Suprapubic skin (tissue), 4 donors: ENCODE measurements at places on chromosomes 3 and 15.

GRCh38 chr15:72178976-72179585, 18.5 kb downstream of the GRAMD2A start:
- H3K4me1 ChIP-seq = peaks cover 34% of the 10 kb centered on the region
- DNase-seq = no peak
- no peak overlapping the region for H3K4me3 ChIP-seq

- H3K27ac ChIP-seq = no peak overlapping the region
- H3K36me3 ChIP-seq = no peaks in the 10 kb centered on the region
Observed at GRCh38 chr3:101946906-101947305, 97.6 kb downstream of the NFKBIZ start.

DNA sequence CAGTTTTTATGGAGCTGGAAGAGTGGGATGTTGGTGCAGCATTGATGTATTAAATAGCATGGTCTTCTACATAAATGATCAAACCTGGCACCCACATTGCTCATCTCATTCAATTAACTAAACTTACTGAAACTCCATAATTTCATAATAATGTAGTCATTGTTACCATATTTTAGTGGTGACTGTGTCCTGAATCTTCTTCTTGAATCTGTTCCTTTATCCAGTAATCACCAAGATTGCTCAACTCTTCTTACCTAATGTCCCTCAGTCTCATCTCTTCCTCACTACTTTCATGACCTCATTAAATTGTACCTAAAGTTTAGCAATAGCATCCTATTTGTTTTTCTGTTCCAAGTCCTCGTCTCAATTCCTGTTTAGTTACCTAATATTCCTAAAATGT, 69.8 kb downstream of the FGF7 start:
- no peaks in the 10 kb centered on the region for H3K27me3 ChIP-seq
- no peaks in the 10 kb centered on the region for H3K36me3 ChIP-seq
- no peaks in the 10 kb centered on the region for H3K4me1 ChIP-seq
- no peak for DNase-seq
- H3K4me3 ChIP-seq = no peak overlapping the region

DNA sequence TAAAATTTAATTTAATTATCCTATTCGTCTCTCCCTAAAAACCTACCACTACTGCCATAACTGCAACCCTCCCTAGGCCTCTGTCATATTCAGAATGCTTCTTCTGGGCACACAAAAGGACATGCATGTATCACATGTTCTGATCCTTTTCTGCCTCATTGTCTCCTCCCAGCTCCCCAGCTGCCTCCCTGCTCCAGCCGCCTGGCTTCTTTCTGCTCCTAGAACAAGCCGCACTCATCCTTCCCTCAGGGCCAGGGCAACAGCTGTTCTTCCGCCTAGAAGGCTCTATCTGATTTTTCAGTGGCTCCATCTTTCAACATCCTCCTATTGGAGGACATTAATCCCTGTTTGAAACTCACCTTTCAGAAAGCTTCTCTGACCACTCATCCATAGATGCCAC, 38.6 kb downstream of the TMED3 start:
- no peak overlapping the region for H3K4me3 ChIP-seq
- no peak overlapping the region for H3K27ac ChIP-seq
- DNase-seq = no peak
- H3K27me3 ChIP-seq = no peaks in the 10 kb centered on the region
- H3K36me3 ChIP-seq = no peaks in the 10 kb centered on the region

GRCh38 chr3:86147119-86147518, 843.8 kb downstream of the VGLL3 start:
- H3K36me3 ChIP-seq = no peaks in the 10 kb centered on the region
- H3K27ac ChIP-seq = no peak overlapping the region
- no peaks in the 10 kb centered on the region for H3K4me1 ChIP-seq
- no peak overlapping the region for H3K4me3 ChIP-seq
- no peaks in the 10 kb centered on the region for H3K27me3 ChIP-seq

DNA sequence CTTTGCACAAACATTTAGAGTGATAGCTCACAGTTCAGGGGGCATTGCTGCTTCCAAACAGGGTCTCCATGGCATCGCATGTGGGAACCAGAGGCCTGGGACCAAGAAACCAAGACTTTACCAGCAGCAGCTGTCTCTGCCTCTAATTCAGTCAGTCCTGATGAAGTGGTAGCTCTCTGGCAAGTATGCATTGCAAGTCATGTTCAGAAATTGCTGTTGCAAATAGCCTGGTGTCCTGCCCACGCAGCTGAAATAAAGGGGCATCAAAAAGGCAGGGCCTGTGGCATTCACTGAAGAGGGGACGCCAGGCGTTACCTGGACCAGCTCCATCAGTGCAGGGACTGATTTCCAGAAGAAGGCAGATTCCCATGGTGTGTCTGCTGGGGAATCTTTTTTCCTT, 121.3 kb downstream of the CD47 start:
- peaks cover 7% of the 10 kb centered on the region for H3K4me1 ChIP-seq
- no peak for DNase-seq
- H3K4me3 ChIP-seq = no peak overlapping the region
- H3K36me3 ChIP-seq = no peaks in the 10 kb centered on the region
- H3K27me3 ChIP-seq = no peaks in the 10 kb centered on the region
- no peak overlapping the region for H3K27ac ChIP-seq

DNA sequence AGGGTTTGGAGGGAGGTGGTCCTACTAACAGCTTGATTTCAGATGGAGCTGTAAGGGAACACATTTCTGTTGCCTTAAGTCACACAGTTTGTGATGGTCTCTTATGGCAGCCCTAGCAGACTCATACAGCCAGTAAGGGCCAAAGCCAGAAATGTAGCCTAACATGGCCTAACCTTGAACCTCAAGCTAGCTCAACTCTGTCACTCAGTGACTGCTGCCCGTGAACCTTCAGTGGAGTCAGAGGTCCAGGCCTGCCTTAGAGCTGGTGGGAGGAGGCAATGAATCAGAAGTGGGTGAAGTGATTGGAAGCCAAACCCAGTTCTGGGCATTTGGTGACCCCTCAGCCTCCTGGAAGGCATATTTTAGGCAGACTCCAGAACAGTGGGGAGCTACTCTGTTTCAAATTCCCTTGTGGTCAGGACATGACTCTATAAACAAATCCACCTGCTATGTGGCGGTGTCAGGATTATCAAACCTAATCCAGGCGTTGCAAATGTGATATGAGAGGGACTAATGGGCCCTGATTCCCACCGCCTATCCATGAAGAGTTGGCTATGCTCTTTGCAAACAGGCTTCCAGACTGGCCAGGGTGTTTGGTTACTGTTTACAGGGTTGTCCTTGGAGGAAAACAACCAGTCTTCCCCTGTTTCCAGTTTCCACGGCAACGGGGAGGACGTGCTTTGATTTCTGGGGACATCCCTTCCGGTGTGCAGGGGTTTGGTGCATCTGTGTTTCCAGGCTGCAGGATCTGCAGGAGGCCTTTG, 105.9 kb upstream of the AGBL1 start:
- no peaks in the 10 kb centered on the region for H3K4me1 ChIP-seq
- DNase-seq = no peak
- H3K27me3 ChIP-seq = no peaks in the 10 kb centered on the region
- H3K36me3 ChIP-seq = no peaks in the 10 kb centered on the region
- H3K4me3 ChIP-seq = no peak overlapping the region

- no peak for DNase-seq
- no peaks in the 10 kb centered on the region for H3K27me3 ChIP-seq
- no peak overlapping the region for H3K4me3 ChIP-seq
- no peaks in the 10 kb centered on the region for H3K36me3 ChIP-seq
- H3K4me1 ChIP-seq = no peaks in the 10 kb centered on the region
- no peak overlapping the region for H3K27ac ChIP-seq
Observed at GRCh38 chr3:144295613-144296012, 324.0 kb downstream of the DIPK2A start.

GRCh38 chr3:5458526-5458925, 271.0 kb downstream of the EDEM1 start:
- H3K4me1 ChIP-seq = no peaks in the 10 kb centered on the region
- H3K36me3 ChIP-seq = no peaks in the 10 kb centered on the region
- no peak overlapping the region for H3K4me3 ChIP-seq
- no peak for DNase-seq

GRCh38 chr3:183533412-183534132, 21.9 kb downstream of the KLHL6 start:
- H3K27ac ChIP-seq = no peak overlapping the region
- H3K4me1 ChIP-seq = no peaks in the 10 kb centered on the region
- no peak for DNase-seq
- H3K4me3 ChIP-seq = no peak overlapping the region

DNA sequence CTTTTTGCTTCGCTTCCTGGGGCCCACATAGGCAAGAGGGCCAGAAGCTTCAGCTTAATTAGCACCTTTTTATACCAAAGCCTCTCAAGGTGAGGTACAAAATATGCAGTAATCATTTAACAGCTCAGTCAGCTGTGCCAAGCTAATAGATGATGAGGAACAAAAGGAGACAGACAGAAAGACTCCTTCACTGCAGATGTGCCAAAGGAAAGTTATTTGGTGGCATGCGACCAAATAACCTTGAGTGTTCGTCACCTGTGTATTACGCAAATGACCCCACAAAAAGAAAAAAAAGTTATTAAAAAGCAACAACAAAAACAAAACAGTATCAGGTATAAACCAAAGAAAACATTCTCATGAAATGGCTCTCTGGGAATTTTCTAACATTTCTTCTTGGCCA, 325.8 kb upstream of the IGF1R start:
- no peak overlapping the region for H3K27ac ChIP-seq
- H3K27me3 ChIP-seq = peaks cover 6% of the 10 kb centered on the region
- no peak overlapping the region for H3K4me3 ChIP-seq
- H3K36me3 ChIP-seq = no peaks in the 10 kb centered on the region
- H3K4me1 ChIP-seq = peaks cover 5% of the 10 kb centered on the region
- DNase-seq = no peak

- H3K27ac ChIP-seq = peak overlapping the region; percentile 34
- no peaks in the 10 kb centered on the region for H3K36me3 ChIP-seq
- peaks cover 100% of the 10 kb centered on the region for H3K27me3 ChIP-seq
- peaks cover 46% of the 10 kb centered on the region for H3K4me1 ChIP-seq
- H3K4me3 ChIP-seq = peak overlapping the region; percentile 54
Observed at GRCh38 chr3:169662132-169662842, 1.2 kb downstream of the MECOM start.

DNA sequence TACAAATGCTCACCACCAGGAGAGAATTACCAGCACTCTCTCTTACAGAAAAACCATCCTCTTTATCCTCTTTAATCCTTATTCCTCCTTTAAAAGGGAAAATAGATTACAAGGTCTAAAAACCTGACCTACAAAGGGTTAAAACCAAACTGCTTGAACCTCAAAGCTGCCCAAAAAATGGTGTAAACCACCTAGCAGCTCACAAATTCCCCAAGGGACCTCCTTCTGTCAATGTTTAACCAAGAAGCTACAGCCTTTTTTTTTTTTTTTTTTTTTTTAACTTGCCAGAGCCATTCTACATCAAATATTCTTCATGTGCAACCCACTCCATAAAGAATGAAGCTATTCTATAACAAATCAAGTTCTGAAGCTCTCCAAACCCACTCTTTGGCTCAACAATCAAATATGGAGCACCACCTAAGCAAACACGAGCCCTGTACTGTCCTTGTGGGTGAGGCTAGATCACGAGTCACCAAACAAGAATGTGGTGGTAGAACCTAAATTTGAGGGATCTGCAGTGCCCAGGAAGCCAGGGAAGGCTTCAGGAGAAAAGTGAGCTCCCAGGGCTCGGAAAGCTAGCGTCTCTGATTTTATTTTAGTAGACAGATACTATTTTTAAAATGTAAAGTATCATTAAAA, 20.1 kb downstream of the OSBPL10 start:
- H3K4me1 ChIP-seq = peaks cover 37% of the 10 kb centered on the region
- no peaks in the 10 kb centered on the region for H3K36me3 ChIP-seq
- DNase-seq = no peak

DNA sequence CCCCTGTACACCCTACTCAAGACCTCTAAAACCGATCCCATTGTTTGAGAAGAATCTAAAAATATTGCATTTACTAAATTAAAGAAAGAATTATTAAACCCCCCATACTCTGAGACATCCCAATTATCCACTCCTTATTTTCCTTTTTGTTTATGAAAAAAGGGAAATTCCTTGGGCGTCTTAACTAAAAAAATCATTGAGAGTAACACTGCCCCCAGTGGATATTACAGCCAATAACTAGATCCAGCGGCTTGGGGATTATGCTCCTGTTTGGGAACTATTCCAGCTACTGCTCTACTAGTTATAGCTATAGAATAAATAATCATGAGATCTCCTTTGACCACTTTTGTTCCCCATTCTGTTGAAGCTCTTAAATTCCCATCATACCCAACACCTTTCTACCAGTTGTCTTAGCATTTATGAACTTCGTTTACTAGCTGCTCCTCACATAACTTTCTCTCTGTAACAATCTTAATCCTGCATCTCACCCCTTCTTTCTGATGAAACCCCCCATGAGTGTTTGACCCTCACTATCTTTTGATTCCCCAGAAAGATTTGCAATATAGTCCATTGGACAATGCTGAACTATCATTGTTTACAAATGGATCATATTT, 12.7 kb upstream of the CFAP91 start:
- H3K36me3 ChIP-seq = no peaks in the 10 kb centered on the region
- no peak for DNase-seq
- no peaks in the 10 kb centered on the region for H3K4me1 ChIP-seq
- no peak overlapping the region for H3K4me3 ChIP-seq
- H3K27me3 ChIP-seq = no peaks in the 10 kb centered on the region

- DNase-seq = no peak
- no peaks in the 10 kb centered on the region for H3K4me1 ChIP-seq
- H3K27ac ChIP-seq = no peak overlapping the region
- no peak overlapping the region for H3K4me3 ChIP-seq
- H3K27me3 ChIP-seq = no peaks in the 10 kb centered on the region
Observed at GRCh38 chr3:171494457-171495109, 34.4 kb upstream of the TNIK start.

GRCh38 chr15:94701281-94701985, 470.1 kb downstream of the MCTP2 start:
- H3K27me3 ChIP-seq = peaks cover 3% of the 10 kb centered on the region
- no peak overlapping the region for H3K4me3 ChIP-seq
- H3K4me1 ChIP-seq = peaks cover 13% of the 10 kb centered on the region
- no peaks in the 10 kb centered on the region for H3K36me3 ChIP-seq
- H3K27ac ChIP-seq = no peak overlapping the region

- no peak overlapping the region for H3K4me3 ChIP-seq
- no peaks in the 10 kb centered on the region for H3K27me3 ChIP-seq
- no peaks in the 10 kb centered on the region for H3K36me3 ChIP-seq
- H3K27ac ChIP-seq = no peak overlapping the region
Observed at GRCh38 chr3:170714122-170714521, 128.2 kb upstream of the SLC7A14 start.

DNA sequence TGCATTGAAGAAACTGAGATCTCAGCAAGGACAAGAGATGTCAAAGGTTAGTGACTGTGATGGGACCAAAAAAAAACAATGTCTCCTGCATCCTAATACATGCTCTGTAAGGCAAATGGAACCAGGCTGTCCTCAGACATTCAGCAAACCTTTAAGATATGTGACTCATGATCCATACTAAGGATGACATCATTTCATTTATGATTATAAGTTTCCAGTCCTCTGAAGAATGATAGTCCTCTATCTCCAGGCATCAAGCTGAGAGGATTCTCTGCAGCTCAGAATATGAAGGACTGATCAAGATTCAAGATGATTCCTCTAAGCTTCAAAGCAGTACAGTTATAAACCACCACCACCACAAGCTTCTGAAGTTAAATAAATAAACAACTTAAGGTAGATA, 47.6 kb downstream of the SSR3 start:
- H3K36me3 ChIP-seq = no peaks in the 10 kb centered on the region
- no peak overlapping the region for H3K4me3 ChIP-seq
- no peaks in the 10 kb centered on the region for H3K4me1 ChIP-seq
- no peaks in the 10 kb centered on the region for H3K27me3 ChIP-seq
- no peak overlapping the region for H3K27ac ChIP-seq
